DMS153 (cell line): ENCODE measurements at places on chromosomes 2 and 18.
A peak's percentile ranks its signal among the peaks of the same experiment; 100 is the strongest.

DNA sequence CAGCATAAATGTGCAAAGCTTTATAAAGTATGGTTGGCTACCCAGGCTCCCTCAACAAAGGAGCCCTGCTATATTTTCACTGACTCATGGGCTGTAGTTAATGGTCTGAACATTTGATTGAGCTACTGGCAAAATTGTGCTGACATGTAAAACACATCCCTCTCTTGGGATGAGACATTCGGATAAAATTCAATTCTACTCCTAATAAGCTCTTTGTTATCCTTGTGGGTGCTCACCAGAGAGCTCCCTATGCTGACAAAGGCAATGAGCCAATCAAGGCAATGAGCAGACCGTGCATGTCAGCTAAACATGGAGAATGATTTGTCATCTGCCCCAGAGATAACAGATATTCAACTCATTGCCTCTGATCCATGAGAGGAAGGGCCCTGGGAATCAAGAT, 27.7 kb downstream of the SERPINB8 start:
- no peak for DNase-seq

GRCh38 chr2:162138310-162138709, 13.7 kb downstream of the GCG start:
- no peak for DNase-seq

DNA sequence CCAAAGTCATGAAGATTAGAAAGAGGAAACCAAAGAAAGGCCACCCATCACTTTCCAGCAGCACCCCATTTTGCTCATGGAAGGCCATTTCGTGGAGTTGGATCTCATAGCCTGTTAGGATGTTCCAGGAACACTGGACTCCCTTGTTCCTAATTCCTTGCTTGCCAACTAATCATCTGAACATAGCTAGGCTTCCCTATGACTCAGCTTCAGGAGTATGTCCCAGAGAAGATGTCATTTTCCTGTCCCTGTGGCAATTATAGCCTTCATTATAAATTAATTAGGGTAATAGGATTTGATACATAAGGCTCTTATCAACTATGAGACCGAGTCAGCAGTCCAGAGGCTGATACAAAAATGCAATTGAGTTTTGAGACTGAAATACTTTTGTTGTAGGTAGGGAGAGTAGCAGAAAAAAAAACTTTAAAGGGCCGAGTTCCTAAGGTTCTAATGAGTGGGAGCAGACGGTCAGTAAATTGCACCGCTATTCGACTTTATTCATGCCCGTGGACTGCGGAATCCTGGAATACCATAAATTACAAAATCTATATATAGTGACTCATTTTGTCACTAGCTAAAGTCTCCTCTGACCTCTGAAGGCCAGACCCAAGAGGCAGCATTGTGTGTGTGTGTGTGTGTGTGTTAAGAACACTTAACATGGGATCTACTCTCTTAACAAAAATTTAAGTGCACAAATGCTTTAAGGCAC, 311.8 kb downstream of the FBXO15 start:
- DNase-seq, result no peak

GRCh38 chr2:158045362-158045761, 56.3 kb upstream of the UPP2 start:
- DNase-seq, result no peak

DNA sequence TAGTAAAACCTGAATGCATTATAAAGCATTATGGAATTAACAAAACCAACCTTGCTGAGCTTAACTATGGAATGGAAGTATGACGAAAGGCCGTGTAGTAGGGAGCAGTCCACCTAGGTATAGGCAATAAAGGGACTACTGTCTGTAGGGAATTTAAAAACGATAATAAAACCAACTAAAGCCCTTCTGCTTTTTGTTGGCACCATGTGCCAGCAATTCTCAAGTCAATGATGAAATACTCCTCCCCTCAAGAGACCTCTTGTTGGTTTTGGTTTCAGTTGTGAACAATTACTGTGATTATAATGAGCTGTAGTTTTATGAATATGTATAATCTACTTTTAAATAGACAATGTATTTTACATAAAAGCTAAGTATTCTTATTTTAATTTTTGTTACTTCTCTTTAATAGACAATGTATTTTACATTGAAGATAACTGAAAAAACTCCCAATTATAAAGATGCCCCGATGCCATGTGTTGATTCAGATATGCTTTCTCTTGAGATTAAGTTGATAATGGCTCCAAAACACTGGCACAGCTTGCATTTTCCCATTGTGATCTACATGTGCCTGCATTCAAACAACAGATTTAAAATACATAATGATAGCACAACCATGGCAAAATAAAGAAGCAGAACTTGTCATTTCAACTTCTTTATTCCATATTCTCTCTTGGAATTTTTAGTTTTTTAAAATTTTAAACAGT, 55.5 kb upstream of the ZDBF2 start:
- DNase-seq, result no peak

DNA sequence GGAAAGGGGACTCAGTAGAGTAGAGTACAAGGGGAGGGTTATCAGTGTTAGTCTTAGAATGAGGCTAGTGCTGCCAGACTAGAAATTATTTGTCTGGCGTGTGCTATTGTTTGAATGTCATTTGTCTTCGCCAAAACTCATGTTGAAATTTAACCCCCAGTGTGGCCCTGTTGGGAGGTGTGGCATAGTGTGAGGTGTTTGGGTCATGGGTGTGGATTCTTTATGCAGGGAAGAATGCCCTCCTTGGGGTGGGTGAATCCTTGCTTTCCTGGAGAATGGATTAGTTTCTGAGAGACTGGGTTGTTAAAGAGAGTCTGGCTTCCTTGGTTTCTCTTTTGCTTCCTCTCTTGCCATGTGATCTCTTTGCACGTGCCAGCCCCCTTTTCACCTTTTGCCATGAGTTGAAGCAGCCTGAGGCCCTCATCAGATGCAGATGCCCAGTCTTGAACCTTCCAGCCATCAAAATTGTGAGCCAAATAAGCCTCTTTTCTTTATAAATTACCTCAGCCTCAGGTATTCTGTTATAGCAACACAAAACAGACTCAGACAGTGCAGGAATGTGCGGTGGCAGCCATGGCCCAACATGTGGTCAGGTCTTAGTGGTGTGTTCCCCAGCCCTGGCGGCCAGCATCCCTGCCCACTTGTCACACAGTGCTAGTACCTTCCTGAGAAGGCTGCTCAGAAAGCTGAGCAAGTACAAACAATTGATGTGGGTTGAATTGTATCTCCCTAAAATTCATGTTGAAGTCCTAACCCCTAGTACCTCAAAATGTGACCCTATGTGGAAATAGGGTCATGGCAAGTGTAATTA, 48.4 kb upstream of the NAB1 start:
- no peak for DNase-seq

DNA sequence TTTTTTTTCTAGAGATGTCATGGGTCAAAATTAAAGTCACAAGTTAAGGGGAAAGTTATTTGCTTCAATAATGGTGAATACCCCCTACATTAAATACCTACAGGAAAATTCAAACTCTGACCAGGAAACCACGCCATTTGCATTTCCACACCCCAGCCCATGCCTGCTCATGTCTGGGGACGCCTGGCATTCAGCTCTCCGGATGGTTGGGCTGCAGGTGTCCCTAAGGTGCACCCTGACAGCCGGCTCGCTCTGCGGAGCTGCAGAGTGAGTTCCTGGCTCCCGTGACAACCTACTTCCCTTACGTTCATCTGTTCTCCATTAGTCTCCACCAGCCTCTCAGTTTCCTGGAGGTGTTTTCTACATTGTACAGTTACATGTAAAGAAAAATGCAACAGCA, 122.7 kb upstream of the RIOK3 start:
- peak; percentile 19 for DNase-seq

- DNase-seq, result peak; percentile 94
Measured at GRCh38 chr2:70132244-70133126, 45.2 kb downstream of the PCBP1 start.

DNA sequence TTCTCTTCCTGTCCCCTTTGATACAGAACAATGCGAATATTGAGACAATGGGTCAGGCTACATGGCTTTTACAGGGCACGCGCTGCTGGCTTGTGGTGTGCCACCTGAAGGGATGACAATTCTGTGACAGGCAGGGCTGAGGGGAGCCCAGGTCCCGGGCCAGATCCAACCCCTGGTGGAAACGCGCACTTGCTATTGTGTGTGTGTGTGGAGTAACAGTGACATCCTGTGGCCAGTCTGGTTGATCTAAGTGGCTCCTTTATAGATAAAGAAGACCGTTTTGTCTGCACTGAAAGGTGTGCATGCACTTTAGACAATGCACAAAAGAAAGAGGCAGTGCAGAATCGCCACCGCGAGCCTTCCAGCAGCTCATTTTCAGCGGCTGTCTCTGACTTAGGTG, 273.6 kb downstream of the HRH4 start:
- peak; percentile 50 for DNase-seq

GRCh38 chr18:41370740-41371139, 584.3 kb upstream of the PIK3C3 start:
- DNase-seq, result no peak

DNA sequence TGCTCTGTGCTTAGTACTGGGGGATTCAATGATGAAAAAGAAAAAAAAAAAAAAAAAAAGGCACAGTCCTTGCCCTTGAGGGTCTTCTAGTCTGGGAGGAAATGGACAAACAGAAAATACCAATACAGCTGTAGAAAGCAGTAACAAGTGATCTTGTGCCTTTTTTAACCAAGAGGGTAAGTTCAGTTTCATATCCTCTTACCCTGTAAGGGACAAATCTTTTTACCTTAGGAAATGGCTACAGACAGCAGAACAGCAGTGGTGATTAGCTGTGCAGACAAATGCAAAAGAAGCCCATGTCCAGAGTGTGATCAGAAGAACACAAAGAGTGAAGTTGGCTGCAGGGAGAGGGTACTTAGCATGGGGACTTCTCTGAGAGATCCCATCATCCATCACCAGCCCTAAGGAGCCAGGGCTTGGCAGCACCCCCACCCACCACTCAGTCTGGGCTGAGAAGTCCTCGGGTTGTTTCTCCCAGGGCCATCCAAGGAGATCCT, 102.9 kb downstream of the ALPK2 start:
- no peak for DNase-seq
